ENCODE measurements at places on chromosomes 7 and 10.

DNA sequence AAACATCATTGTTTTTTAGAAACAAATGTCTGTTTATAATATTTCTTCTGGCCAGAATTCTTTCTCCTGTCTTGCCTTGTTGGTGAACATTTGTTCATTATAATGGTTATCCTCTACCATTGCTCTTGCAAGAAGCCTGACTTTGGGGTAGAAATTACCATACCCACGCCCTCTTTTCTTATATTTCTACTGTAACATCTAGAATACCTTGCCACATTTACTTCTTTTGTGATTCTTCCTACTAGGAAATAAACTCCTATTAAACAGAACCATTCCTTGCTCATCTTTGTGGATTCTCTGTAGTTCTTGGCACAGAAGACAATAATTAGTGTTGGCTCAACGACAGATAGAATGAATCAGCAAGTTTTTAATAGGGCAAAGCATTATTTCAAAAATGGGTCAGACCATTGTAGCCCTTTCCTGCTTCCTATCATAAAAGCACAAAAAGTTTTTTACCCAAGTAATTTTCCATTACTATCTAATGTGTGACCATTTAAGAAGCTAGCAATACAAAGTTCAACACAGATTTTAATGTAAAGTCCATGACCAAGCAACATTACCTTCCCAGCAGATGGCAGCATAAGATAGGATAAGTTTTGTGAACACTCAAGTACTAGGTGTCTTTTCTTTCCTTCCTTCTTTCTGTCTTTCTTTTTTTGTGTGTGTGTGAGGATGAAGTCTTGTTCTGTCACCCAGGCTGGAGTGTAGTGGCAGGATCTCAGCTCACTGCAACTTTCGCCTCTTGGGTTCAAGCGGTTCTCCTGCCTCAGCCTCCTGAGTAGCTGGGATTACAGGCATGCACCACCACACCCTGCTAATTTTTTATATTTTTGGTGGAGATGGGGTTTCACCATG, 270.4 kb downstream of the HGF start:
- H3K4me3 ChIP-seq = no peak overlapping the region
- DNase-seq = no peak
- H3K36me3 ChIP-seq = peaks cover 8% of the 10 kb centered on the region

GRCh38 chr10:43237128-43237527, 29.7 kb downstream of the RASGEF1A start:
- no peaks in the 10 kb centered on the region for H3K4me1 ChIP-seq
- no peak for DNase-seq
- no peak overlapping the region for H3K27ac ChIP-seq
- peaks cover 10% of the 10 kb centered on the region for H3K36me3 ChIP-seq

GRCh38 chr10:132634241-132634946, 96.8 kb downstream of the INPP5A start:
- H3K27me3 ChIP-seq = peaks cover 3% of the 10 kb centered on the region
- peaks cover 7% of the 10 kb centered on the region for H3K4me1 ChIP-seq
- peak; percentile 32 for DNase-seq

DNA sequence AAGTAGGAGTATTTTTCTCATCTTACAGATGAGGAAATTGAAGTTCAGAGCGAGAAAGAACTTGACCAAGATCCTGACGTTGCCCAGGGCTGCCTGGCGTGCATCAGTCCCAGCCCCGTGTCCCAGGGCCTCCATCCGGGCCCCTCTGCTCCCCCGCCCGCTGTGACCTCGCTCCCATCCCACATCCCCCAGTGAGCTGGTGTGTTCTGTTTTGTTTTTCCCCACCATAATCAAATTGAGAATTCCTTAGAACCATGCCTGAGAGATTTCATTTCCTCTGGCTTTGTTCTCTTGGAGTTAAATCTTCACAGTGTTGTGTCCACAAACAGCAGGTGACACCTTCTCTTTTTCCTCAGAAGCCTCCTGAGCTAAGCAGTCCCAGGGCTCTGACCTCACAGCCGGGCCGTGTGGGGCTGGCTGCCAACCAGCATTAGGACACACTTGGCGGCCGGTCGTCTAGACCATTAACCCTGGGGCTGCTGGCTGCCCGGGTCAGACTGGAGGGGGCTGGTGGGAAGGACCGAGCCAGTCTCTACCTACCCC, 44.3 kb downstream of the PFKP start:
- no peaks in the 10 kb centered on the region for H3K27me3 ChIP-seq
- H3K36me3 ChIP-seq = peaks cover 91% of the 10 kb centered on the region
- H3K27ac ChIP-seq = no peak overlapping the region

GRCh38 chr10:87861566-87861952, 1.8 kb downstream of the KLLN start:
- peak; percentile 56 for DNase-seq
- H3K27me3 ChIP-seq = peaks cover 4% of the 10 kb centered on the region
- peak overlapping the region; percentile 98 for H3K4me3 ChIP-seq
- peaks cover 1% of the 10 kb centered on the region for H3K36me3 ChIP-seq
- peak overlapping the region; percentile 86 for H3K27ac ChIP-seq

GRCh38 chr10:75137533-75138438, 26.3 kb downstream of the SAMD8 start:
- no peak overlapping the region for H3K4me3 ChIP-seq
- H3K36me3 ChIP-seq = peaks cover 3% of the 10 kb centered on the region
- H3K27ac ChIP-seq = peak overlapping the region; percentile 66

Measured in WTC11 (cell line).